ENCODE measurements at places on chromosomes 4 and X.

GRCh38 chr4:161256716-161257115, 907.1 kb downstream of the FSTL5 start:
- no peak for DNase-seq

DNA sequence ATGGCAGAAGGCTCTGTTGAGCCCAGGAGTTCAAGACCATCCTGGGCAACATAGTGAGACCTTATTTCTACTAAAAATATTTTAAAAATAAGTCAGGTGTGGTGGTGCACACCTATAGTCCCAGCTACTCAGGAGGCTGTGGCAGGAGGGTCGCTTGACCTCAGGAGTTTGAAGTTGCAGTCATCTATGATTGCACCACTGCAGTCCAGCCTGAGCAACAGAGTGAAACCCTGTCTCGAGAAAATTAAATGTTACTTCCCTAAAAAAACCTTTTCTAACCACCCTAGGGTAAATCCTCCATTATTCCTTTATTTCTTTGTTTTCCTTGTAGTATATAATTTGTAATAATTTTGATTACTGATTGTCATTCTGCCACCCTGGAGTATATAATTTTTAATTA, 7.9 kb downstream of the FAM200B start:
- DNase-seq: no peak

DNA sequence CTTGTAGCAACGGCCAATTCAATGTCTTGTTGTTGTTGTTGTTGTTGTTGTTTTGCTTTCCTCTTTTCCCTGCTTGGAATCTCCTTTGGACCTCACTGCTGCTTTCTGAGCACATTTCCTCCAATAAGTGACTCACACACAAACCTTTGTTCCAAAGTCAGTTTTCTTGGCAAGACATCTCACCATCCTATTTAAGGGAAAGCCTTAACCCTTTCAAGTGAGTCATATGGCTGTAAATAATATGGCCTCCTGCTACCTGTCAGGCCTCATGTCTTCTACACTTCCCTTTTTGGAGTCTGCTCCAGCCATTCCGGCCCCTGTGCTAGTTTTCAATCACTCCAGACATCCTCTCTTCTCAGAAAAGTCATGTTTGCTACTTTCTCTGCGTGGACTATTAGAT, 79.5 kb upstream of the MAGEB10 start:
- no peak for DNase-seq

GRCh38 chr4:183345261-183345660, 23.0 kb upstream of the CLDN24 start:
- DNase-seq: no peak

- DNase-seq: no peak
These were observed 220.8 kb downstream of the NWD2 start for GRCh38 chr4:37465296-37465695.

DNA sequence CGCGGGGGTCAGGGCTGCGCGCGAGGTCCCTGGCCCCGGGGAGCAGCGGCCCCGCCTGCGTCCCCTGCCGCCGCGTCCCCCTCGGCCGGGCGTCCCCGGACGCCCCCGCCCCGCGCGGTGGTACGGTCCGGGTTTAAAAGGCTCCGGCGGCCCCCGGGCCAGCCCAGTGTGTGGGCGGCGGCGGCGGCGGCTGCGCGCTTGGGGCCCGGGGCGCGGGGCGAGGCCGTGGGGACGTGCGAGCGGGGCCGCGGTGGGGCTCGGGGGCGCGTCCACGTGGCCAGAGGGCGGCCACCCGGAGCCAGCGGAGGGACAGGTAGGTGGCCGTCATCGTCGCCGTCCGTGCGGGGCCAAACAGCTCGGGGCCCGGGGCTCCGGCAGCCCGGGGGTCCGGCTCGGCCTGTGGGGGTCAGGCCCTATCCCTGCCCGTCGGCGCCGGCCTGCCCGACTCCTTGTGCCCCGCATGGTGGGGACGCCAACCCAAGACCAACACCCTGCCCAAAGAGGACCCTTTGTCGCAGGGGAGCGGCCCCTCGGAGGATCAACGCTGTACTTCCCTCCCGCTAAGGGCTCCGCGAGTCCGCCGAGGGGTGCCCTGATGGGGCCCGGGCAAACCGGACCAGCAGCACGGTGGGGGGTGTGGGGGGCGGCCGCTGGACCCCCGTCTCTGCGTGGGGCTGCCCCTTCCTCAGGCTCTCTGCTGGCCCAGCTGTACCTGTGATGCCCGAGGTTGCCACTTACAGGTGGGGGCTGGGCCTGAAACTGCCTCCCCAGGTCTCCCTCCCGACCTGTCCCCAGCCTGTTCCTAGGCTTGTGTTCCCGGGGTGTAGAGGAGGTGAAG, at the start of gene PLXNA3:
Gene PLXNA3 (plus strand): TSS at position 166 of the 838 bp plus-strand sequence. CDS start 1,903 bp downstream, outside the sequence.
- no peak for DNase-seq

- DNase-seq: no peak
These were observed 78.1 kb downstream of the BMP15 start for GRCh38 chrX:50988649-50989048.

GRCh38 chr4:132683957-132684356, 465.1 kb upstream of the PCDH10 start:
- no peak for DNase-seq

DNA sequence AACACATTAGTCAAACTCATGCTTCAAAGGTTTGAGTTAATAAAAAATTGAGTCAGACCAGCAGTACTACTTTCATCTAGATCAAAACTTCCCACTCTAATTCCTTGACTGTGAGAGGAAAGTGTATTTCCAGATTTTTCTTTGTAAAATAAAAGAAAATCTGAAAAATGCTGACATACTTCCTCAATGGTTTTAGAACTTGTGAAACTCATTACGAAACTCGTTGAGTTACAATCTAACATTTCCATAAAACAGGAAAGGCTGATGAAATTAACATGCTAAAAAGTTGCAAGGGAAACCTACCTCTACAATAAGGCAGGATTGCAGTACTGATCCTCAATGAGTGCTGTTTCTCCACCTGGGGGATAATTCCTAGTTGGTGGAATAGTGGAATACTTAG, 217.8 kb upstream of the HCCS start:
- no peak for DNase-seq

DNA sequence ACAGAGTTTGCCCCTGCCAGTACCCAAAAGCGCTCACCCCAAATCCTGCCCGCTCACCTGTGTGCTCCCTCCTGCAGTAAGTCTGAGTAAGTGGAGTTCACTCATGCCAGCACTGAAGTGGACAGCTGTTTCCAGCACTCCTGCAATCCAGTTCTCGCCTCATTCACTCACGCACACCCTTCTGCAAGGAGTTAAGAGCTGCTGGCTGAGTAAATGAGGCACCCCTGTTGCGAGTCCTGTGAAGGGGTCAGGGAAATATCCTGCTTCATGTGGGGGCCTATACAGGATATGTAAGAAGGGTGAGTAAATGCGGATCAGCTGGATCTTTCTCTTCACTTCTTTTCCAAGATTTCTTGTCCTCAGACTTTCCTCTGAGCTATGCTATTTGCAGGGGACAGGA, 23.5 kb downstream of the CXCL8 start:
- DNase-seq: no peak

DNA sequence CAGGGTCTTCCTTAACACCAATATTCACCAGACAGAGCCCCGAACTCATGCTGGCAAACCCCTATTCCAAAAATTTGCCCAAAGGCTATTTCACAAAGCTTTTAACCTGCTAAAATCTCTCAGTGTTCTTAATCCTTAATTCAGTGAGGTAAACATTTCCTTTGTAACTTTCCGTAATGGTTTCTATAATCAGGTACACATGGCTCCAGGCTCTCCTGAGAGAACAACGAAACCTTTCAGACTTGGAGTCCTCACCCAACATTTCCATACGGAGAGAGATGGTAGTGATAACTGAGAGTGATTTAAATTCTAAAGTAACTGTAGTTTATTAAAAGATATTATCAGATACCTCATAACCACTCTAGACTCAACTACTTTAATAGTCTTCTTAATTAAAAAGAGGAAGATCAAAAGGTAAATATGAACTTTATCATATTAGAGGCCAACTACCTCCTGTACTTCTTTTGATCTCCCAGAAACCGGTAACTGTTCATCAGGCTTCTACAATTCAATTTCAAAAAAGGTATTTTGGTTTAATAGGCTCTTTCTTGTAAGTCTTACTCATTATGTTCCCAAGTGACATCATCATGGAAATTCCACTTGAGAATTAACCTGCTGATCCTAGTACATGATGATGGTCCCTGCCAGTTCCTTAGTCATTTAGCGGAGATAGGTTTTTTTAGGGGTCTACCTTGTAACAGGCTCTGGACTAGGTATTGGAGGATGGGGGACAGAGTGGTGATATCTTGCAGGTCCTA, 91.4 kb upstream of the UCP1 start:
- DNase-seq: no peak

GRCh38 chr4:113524096-113524495, 237.4 kb downstream of the CAMK2D start:
- no peak for DNase-seq

DNA sequence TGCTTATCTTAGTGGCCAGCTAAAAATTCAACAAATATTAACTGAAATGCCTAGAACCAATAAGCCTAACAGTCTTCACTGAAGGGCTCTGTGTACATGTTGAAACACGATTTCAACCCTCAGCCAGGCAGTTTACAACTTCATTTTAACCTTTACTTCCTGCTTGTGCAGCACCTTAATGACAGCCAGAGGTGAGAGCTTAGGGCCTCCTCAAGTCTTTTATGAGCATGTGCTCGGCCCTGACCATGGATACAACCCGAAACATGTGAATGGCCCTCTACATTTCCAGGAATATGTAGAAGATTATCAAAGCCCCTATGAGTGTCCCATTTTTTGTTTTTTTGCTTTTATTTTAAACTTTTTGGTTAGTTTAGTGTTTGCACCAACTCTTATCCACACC, 88.3 kb downstream of the MSN start:
- no peak for DNase-seq

DNA sequence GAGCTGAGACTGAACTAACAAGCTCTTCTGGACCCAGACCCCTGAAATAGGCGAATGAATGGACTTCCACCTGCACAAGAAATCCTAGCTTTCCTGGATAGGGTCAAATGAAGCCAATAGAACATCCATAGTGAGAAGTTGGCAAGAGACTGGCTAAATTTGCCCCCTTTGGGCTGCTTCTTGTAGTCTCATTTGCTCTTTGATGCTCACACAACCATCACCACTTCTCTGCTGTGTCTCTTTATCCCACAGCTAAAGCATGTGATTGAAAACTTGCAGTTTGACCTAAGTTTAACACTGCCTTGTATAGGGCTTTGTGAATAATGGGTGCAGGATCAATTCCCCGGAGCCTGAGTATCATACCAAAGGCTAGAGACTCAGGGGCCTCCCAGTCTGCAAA, 38.2 kb downstream of the NLGN3 start:
- no peak for DNase-seq

- no peak for DNase-seq
These were observed 90.0 kb downstream of the IGSF1 start for GRCh38 chrX:131199091-131199490.

GRCh38 chr4:179894066-179894778, 2349.0 kb upstream of the TENM3 start:
- DNase-seq: no peak

- no peak for DNase-seq
These were observed 10.7 kb downstream of the COL25A1 start for GRCh38 chr4:109291707-109292238.

- no peak for DNase-seq
These were observed 131.6 kb downstream of the CBLL2 start for GRCh38 chrX:22404297-22404696.

- DNase-seq: no peak
These were observed 234.4 kb upstream of the FAT1 start for GRCh38 chr4:186957952-186958555.

DNA sequence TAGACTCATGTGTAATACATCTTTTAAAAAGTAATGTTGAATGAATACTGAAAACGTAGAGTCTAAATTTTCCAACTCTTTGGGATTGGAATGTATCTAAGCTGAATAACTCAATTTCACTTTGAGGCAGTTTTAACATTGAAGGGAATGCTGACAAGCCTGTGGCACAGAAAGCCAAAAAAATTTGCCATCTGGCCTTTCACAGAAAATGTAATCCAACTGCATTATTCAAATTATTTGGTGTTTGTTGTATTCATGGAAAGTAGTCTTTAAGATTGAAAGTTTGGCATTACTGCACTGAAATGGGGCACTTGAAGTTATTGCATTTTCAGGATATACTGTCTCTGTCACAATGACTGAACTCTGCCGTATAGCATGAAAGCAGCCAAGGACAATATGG, 186.9 kb downstream of the FRMPD4 start:
- no peak for DNase-seq

DNA sequence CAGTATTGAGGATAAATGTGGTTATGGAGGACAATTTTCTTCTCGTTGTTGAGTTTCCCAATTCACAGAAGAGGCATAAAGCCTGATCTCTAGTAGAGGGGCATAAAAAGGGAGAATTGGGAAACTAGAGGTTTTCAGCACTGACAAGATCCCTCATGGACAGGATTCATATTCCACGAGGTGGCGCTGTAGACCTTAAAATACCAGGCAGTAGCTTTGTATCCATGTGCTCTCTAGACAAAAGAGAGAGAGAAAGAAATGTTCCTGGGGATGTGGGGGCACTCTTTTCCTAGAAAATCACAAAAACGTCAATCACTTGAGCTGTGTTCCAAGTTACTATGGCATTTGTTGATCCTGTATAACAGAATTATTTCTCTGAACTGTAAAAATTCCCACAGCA, 128.3 kb downstream of the MAGEE1 start:
- DNase-seq: no peak

DNA sequence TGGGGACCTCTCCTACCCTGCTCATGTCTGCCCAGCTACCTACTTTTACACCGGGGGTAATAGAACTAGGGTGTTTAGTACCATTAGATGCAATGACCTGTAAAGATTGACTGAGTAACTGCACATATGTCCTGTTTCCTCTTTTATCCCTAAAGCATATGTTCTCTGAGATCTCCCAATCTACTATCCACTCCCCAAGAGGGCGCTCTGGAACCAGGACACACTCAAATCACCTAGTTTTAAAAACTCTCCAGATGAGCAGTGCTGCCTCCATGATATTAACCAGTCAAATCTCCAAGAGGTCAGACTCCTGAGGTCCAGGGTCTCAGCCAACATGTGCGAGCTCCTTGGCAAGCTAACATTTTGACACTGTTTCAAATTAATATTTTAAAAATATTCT, 87.0 kb upstream of the TSPAN5 start:
- DNase-seq: no peak

DNA sequence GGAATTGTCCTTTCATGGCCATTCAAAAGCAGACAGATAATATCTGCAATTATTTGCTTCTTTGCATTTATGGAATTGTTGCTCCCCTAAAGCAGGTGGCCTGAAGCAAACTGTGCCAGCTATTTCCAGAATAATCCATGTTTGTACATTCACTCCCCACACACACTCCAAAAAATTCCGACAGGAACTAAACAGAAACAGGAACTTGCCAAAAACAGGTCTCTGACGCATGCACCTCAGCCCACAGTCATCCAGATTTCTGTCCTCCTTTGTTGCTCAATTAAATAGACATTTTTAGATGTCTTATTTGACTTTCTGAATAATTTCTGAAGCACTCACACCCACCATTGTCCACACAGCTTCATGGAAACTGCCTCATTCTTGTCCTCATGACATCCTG, 71.5 kb upstream of the EDNRA start:
- DNase-seq: no peak

- DNase-seq: no peak
These were observed 45.2 kb upstream of the ENPP6 start for GRCh38 chr4:184262901-184263300.
